ENCODE measurements at places on chromosomes 13 and 19. TPM values are rescaled to one million over a fixed set of nuclear protein-coding genes. Genes with fewer than 3 reads are reported as not detected.

Gene KLK3
- polyA plus RNA-seq = not detected

Gene TMEM255B
- not detected for polyA plus RNA-seq

Gene C1QTNF9B
- polyA plus RNA-seq = 0.23 TPM

Gene OR10H1
- not detected for polyA plus RNA-seq

Gene N4BP2L2
- polyA plus RNA-seq = 144 TPM

Gene NLRP7
- polyA plus RNA-seq = not detected

GRCh38 chr13:96388598-96388997 is 298.7 kb downstream of the HS6ST3 start:
- no peaks in the 10 kb centered on the region for H3K27me3 ChIP-seq
- no peak overlapping the region for H3K27ac ChIP-seq
- H3K4me1 ChIP-seq = no peaks in the 10 kb centered on the region
- H3K4me3 ChIP-seq = no peak overlapping the region

- no peak overlapping the region for H3K27ac ChIP-seq
- H3K4me3 ChIP-seq = no peak overlapping the region
- H3K27me3 ChIP-seq = no peaks in the 10 kb centered on the region
- H3K36me3 ChIP-seq = no peaks in the 10 kb centered on the region
- no peaks in the 10 kb centered on the region for H3K4me1 ChIP-seq
Measured at GRCh38 chr13:59471106-59471505, 692.6 kb downstream of the DIAPH3 start.

GRCh38 chr13:80166352-80166751 is 174.6 kb downstream of the SPRY2 start:
- no peak overlapping the region for H3K27ac ChIP-seq
- H3K27me3 ChIP-seq = no peaks in the 10 kb centered on the region
- no peak for DNase-seq
- no peaks in the 10 kb centered on the region for H3K4me1 ChIP-seq
- H3K36me3 ChIP-seq = no peaks in the 10 kb centered on the region

DNA sequence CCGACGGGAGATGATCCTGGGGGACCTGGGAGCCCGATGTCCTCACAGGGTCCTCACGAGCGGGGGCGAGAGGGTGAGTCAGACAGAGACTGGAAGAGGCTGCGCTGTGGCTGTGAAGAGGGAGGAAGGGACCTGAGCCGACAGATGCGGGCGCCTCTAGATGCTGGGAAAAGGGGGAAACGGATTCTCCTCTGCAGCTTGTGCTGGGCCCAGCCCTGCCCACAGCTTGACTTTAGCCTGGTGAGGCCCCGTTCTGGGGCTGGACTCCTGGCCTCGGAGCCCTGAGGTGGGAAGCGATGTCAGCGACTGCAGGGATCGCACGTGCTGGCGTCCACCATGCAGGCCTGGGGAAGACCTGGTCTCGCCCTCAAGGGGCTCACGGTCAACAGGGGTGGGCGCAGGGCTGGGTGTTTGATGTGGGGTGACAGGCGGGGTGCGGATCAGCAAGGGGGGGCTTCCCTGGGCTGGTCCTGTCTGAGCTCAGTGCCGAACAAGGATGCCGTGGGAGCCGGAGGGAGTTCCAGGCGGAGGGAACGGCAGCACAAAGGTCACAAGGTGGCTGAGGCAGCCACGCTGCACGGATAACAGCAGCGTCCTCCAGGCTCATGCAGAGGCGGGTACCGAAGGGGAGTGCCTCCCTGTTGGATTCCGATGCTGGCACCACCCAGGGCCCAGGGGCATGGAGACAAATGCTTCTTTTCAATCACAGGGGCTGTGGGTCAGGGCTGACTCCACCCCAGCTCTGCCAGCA is 31.8 kb downstream of the PIP5K1C start:
- peaks cover 3% of the 10 kb centered on the region for H3K36me3 ChIP-seq
- no peaks in the 10 kb centered on the region for H3K27me3 ChIP-seq
- DNase-seq = no peak
- H3K4me3 ChIP-seq = no peak overlapping the region
- no peak overlapping the region for H3K27ac ChIP-seq
- H3K4me1 ChIP-seq = peaks cover 22% of the 10 kb centered on the region

DNA sequence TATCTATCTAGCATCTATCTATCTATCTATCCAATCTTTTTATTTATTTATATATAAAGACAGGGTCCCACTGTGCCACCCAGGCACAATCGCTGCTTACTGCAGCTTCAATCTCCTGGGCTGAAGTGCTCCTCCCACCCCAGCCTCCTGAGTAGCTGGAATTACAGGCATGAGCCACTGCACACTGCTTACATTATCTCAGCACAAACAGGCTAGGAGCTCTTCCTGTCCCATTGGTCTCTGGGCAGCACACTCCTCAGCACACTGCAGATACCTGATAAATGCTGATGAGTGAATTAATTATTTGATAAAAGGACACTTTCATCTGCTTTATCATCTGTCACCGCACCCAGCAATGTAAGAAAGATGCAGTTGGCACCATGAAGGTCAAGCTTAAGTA is 16.1 kb downstream of the ZNF562 start:
- no peak overlapping the region for H3K4me3 ChIP-seq
- no peaks in the 10 kb centered on the region for H3K4me1 ChIP-seq
- H3K27me3 ChIP-seq = no peaks in the 10 kb centered on the region
- no peak for DNase-seq
- no peak overlapping the region for H3K27ac ChIP-seq

DNA sequence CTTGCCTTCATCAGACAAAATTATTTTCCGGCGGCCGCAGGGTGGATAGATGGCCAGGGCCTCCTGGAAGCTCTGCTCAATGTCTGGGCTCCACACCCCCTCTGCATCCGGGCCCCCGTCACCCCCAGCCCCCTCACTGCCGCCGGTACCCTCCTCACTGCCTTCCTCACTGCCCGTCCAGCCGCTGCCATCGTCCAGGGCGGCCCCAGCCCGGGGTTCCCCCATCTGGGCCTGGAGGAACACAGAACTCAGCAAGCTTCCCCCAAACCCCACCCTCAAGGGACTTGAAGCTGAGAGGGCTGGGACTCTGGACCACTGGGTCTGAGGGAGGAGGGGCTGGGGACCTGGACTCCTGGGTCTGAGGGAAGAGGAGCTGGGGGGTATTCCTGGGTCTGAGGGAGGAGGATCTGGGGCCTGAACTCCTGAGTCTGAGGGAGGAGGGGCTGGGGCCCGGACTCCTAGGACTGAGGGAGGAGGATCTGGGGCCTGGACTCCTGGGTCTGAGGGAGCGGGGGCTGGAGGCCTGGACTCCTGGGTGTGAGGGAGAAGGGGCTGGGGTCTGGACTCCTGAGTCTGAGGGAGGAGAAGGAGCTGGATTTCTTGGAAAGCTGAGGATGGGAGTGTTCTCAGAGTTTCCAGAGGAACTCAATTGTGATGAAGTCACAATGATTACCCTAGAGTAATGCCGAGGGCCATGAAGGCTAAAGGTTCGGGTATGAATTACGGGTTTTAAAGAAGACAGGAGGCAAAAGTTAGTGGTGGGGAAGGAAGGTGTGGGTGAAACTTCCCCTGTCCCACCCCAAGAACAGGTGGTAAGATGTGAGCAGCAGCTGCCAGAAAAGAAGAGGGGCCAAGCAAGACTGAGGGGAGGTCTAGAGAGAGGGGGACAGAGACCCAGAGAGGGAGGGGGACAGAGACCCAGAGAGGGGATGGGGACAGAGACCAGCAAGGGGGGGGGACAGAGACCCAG is 2.1 kb downstream of the TEAD2 start:
- no peaks in the 10 kb centered on the region for H3K36me3 ChIP-seq
- H3K4me3 ChIP-seq = no peak overlapping the region
- peaks cover 39% of the 10 kb centered on the region for H3K4me1 ChIP-seq
- peaks cover 19% of the 10 kb centered on the region for H3K27me3 ChIP-seq

GRCh38 chr13:65594298-65594781 is 1635.8 kb downstream of the PCDH9 start:
- no peaks in the 10 kb centered on the region for H3K36me3 ChIP-seq
- no peak overlapping the region for H3K4me3 ChIP-seq
- H3K4me1 ChIP-seq = no peaks in the 10 kb centered on the region

Measured in CD4-positive, alpha-beta memory T cell (primary cell).